ENCODE measurements at places on chromosomes 12 and 14. TPM values are rescaled to one million over a fixed set of nuclear protein-coding genes. Genes with fewer than 3 reads are reported as not detected.

DNA sequence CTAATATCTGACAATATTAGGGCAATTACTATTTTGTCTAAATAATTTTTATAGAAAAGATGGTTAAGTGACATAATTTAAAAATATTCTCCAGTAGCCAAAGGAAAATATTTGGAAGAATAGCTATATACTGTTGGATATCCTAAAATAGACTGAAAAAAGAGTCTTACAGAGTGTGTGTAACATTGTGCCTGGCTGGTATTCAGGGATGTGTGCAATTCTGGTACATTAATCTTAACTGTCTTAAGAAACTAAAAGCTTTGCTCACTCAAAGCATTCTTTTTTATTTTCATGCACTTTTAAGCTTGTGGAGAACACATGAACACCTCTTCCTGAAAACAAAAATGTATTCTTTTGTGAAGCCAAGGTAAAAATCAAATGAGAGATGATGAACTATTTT, 10.1 kb upstream of the NR2C1 start:
- H3K4me3 ChIP-seq, result no peak overlapping the region
- H3K27me3 ChIP-seq, result no peaks in the 10 kb centered on the region
- no peak for DNase-seq
- no peak overlapping the region for H3K27ac ChIP-seq
- H3K4me1 ChIP-seq, result peaks cover 5% of the 10 kb centered on the region

ADAM21 gene
- total RNA-seq, result not detected

DNA sequence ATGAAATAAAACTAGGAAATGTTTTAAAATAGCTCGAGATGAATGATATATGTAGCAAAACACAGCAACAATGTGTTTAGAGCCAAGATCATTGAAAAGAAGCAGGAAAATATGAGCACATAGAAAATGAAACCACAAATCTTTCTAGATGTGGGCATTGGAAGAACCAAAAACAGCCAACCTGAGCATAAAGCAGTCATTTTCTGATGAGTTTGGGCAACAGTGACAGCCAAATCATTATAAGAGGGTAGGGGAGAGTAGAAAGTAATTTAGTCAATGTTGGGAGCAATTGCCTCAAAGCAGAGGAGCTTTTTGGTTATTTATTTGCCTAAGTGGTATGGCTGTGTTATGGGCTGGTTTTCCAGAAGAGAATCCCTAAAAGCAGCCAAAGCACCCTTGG, 8.8 kb upstream of the BICDL1 start:
- no peak for DNase-seq
- H3K4me3 ChIP-seq, result no peak overlapping the region
- H3K4me1 ChIP-seq, result no peaks in the 10 kb centered on the region
- no peaks in the 10 kb centered on the region for H3K36me3 ChIP-seq
- H3K27ac ChIP-seq, result no peak overlapping the region

TTC6 gene
- not detected for total RNA-seq

GRCh38 chr12:118188690-118189371, 52.9 kb downstream of the PEBP1 start:
- H3K36me3 ChIP-seq, result peaks cover 14% of the 10 kb centered on the region
- no peak overlapping the region for H3K27ac ChIP-seq
- H3K4me3 ChIP-seq, result no peak overlapping the region
- no peak for DNase-seq
- no peaks in the 10 kb centered on the region for H3K4me1 ChIP-seq
- H3K27me3 ChIP-seq, result no peaks in the 10 kb centered on the region

DNA sequence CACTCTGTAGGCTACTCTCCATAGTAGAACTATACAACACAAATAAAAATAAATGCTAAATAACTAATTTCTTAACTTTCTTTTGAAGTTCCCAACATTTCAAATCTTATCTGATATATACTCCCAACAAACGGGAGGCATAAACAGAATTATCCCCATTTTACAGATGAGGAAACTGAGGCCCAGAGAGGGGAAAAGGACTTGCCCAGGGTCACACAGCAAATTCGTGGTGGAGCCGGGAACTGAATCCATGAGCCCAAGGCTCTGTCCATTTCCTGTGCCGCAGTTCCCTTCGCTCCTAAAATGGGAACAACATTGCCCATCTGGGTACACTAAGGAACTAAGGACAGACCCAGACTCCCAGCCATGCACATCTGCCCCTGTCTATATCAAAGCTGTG, 12.2 kb downstream of the ZNF384 start:
- peaks cover 9% of the 10 kb centered on the region for H3K36me3 ChIP-seq
- no peak overlapping the region for H3K27ac ChIP-seq
- no peaks in the 10 kb centered on the region for H3K27me3 ChIP-seq

DHRS4 gene
- total RNA-seq, result 15.3 TPM

DNA sequence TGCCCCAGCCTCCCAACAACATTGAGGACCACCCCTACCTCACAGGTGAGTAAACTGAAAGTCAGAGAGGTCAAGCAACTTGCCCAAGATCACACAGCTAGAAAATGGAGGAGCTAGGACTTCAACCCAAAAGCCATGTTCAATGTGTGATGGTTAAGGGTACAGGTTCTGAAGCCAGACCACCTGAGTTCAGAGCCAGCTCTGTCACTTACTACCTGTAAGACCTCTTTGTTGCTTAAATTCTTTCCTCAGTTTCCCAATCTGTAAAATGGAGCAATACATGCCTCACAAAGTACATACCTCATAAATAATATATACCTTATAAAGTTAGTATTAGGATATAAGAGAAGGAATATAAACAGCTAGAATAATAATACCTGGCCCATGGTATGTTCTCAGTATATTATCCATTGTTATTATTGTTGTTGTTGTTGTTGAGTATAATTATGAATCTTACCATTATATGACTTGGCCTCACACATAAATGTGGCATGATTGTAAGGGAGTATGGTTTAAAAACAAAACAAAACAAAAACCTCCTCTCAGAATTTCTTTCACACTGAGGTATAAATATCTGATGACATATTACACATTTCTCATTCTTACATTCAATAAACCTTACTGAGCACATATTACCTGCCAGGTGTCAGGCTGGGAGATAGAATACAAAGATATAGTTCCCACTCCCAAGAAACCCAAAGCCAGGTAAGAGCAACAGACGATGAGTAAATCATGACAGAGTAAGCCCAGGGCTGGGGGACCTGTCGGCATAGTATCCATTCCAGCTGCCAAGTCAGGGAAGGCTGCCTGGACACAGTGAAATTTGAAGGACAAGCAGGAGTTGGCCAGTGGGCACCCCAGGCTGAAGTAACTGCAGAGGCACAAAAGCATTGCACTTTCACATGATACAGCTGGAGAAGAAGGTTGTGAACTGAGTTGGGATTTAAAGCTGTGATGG, 19.6 kb downstream of the CMKLR1 start:
- no peaks in the 10 kb centered on the region for H3K36me3 ChIP-seq
- H3K4me3 ChIP-seq, result no peak overlapping the region
- H3K4me1 ChIP-seq, result no peaks in the 10 kb centered on the region
- no peak overlapping the region for H3K27ac ChIP-seq
- H3K27me3 ChIP-seq, result no peaks in the 10 kb centered on the region
- DNase-seq, result no peak

DNA sequence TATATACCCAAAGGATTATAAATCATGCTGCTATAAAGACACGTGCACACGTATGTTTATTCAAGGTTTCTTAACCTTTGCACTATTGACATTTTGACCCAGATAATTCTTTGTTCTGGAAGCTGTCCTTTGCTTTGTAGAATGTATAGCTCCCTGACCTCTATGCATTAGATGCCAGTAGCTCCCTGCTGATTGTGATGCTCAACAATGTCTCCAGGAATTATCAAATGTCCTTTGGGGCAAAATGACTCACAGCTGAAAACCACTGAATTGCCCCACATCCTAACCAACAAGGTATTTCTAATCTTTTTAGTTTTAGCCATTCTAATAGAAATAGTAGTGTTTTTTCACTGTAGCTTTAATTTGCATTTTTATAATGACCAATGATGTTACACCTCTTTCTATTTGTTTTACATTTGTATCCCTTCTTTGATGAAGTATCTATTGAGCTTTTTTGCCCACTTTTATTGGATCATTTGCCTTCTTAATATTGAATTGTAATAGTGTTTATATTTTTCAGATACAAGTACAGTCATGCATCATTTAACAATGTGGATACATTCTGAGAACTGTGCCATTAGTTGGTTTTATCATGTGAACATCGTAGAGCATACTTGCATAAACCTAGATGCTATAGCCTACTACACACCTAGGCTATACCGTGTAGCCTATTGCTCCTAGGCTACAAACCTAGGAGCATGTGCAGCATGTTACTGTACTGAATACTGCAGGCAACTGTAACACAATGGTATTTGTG, 10.4 kb upstream of the NOPCHAP1 start:
- no peak overlapping the region for H3K4me3 ChIP-seq
- peak overlapping the region; percentile 14 for H3K27ac ChIP-seq
- H3K36me3 ChIP-seq, result no peaks in the 10 kb centered on the region
- no peaks in the 10 kb centered on the region for H3K27me3 ChIP-seq
- no peak for DNase-seq
- peaks cover 24% of the 10 kb centered on the region for H3K4me1 ChIP-seq

ACVRL1 gene
- total RNA-seq, result not detected

DNA sequence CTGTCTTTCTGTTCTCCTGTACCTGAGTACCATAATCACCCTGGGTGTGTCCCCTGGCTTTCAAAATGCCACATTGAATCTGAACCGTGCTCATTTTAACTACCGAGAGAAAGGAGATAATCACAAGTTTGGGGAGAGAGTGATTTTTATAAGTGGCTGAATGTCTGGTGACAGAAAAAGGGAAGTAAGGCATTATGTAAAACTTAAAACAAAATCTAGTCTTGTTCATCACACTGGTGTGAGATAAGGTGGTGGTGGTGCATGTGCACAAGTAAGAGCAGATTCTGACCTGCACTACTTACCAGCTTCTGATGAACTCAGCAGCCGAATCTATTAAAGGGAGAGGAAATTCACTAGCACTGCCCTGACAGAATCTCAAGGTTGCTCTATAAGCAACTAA, 56.3 kb downstream of the SPPL3 start:
- no peak overlapping the region for H3K4me3 ChIP-seq
- H3K36me3 ChIP-seq, result no peaks in the 10 kb centered on the region

MARK3 gene
- 142 TPM for total RNA-seq
